ENCODE measurements at places on chromosomes 11 and 22.

DNA sequence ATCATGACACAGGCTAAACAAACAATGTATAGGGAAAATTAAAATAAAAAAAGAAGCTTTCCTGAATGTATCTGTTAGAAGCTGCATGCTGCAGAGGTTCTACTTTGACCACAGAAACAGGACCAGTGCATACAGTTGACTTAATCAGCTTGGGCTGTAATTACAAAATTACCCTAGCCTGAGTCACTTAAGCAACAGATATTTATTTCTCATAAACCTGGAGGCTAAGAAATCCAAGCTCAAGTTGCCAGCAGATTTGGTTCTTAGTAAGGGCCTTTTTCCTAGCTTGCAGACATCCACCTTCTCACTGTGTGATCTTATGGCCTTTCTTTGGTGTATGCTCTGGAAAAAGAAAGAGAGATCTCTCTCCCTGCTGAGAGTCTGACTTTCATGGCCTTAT is 946.5 kb upstream of the RAG2 start:
- DNase-seq: no peak

- DNase-seq: no peak
Observed at GRCh38 chr22:30362651-30363281, 6.0 kb downstream of the CCDC157 start.

DNA sequence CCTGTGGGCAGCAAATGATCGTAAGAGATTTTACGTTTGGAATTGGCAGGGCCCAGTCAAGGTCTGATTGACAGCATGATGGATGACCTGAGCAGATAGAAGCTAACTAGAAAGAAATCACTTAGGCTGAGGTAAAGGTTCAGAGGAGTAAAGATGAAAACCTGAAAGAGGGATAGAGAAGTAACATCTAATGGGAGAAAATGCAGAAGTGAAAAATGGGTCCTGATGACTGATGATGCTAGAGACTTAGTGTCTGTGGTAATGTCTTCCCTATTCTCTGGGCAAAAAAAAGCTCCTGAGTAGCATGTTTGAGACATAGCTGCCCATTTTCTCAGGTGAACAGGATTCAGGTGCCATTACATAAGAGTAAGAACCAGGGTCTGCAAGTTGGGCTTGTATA is 628.8 kb upstream of the ANO5 start:
- DNase-seq: no peak

GRCh38 chr11:13355191-13355590 is 77.6 kb downstream of the BMAL1 start:
- no peak for DNase-seq

- DNase-seq: no peak
Observed at GRCh38 chr11:36339888-36340287, 43.8 kb downstream of the PRR5L start.

DNA sequence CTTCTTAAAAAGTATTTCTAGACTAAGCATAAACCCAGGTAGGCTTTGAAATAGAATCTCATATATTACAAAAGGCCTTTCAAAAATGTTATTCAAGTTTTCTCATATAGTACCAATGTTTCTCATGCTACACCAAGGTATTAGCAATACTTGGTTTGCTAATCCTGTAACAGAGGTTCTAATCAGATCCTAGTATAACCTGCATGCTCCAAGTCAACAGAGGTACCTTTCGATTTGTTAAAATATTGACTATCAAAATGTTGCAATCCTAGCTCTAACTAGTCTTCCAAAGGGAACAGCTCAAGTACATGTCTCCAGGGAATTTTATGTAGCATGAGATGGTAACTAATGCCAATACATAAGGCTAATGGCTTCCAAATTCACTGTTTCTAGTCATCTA is 98.1 kb upstream of the APOA1 start:
- no peak for DNase-seq

GRCh38 chr11:72012091-72012630 is 13.5 kb downstream of the IL18BP start:
- no peak for DNase-seq

GRCh38 chr22:38452373-38453065 is 2.5 kb downstream of the KCNJ4 start:
- DNase-seq: no peak

DNA sequence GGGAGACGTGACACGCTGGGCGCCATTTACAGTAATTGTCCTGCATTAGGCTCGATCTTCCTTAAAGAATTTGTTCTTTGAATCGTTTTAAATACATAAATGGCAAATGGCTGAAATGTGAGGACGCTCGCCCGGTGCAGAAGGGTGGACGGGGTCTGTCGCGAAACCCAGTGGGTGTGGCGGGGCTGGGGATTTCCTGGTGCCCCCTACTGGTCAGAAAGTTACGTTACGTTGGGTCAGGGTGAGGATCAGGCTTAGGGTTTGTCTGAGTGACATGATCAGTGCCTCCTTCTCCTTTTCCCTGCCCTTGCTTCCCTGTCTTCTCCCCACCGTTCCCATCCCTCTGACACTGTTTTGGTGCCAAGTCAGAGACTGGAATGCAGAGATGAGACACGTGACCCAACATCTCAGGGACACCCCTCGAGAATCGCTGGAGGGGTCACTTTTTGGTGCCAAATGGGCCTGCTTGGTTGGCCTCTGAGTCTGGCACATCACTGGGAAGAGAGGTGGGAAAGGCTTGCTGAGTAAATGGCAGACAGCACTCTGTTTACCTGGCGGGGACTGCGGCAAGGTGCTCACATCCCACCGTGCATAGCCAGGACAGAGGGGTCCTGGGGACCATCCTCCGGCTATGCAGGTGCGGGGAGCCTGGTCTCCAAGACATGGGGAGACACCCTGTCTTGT is 1107.6 kb downstream of the BRD1 start:
- no peak for DNase-seq

- peak; percentile 55 for DNase-seq
Observed at GRCh38 chr11:17277024-17277584, 565 bp downstream of the NUCB2 start.

- DNase-seq: no peak
Observed at GRCh38 chr11:35167426-35167954, 28.5 kb downstream of the CD44 start.

DNA sequence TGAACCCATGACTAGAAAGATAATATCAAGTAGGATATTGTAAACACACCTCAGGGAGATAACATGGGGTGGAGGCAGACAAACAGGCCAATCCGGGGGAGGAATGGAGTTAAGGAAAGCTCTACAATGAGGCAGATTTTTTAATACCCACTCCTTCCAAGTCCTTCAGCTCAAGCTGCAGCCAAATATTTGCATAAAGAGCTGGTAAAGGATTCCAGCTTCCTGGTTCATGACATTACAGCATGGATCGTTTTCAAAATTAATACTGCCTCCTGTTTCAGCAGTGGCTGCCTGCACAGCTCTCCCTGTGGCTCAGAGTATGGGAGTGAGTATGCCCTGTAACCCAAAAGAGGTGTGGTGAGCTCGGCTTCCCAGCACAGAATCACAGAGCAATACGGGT is 5.1 kb downstream of the POU2AF3 start:
- no peak for DNase-seq

- no peak for DNase-seq
Observed at GRCh38 chr22:26579331-26579886, 10.5 kb downstream of the TPST2 start.

DNA sequence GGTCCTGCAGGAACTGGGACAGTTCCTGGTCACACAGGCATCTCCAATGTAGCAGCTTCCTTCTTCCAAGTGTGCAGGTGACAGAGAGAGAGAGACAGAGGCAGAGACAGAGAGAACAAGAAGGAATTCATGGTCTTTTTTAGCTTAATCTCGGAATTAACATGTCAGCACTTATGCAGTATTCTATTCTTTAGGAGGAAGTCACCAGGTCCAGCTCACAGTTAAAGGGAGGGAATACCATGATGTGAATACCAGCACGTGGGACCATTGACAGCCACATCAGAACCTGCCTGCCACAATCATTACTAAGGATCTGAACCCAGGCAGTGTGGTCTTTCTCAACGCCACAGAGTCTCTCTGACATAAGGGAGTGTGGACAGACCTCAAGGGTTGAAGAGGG is 341.6 kb downstream of the MN1 start:
- DNase-seq: no peak

- peak; percentile 69 for DNase-seq
Observed at GRCh38 chr11:65780770-65781151, at the start of gene AP5B1. Gene AP5B1, minus strand, starts transcription at chr11:65780976. Its CDS starts 385 bp downstream, at chr11:65780591.

DNA sequence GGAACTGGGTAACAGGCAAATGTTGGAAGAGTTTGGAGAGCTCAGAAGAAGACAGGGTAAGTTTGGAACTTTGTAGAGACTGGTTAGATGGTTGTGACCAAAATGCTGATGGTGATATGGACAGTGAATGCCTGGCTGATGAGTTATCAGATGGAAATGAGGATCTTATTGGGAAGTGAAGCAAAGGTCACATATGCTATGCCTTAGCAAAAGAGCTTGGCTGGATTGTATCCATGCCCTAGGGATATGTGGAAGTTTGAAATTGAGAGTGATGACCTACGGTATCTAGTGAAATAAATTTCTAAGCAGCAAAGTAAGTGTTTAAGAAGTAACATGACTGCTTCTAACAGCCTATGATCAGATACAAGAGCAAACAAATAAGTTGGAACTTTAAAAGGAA is 17.8 kb downstream of the BBOX1 start:
- no peak for DNase-seq

DNA sequence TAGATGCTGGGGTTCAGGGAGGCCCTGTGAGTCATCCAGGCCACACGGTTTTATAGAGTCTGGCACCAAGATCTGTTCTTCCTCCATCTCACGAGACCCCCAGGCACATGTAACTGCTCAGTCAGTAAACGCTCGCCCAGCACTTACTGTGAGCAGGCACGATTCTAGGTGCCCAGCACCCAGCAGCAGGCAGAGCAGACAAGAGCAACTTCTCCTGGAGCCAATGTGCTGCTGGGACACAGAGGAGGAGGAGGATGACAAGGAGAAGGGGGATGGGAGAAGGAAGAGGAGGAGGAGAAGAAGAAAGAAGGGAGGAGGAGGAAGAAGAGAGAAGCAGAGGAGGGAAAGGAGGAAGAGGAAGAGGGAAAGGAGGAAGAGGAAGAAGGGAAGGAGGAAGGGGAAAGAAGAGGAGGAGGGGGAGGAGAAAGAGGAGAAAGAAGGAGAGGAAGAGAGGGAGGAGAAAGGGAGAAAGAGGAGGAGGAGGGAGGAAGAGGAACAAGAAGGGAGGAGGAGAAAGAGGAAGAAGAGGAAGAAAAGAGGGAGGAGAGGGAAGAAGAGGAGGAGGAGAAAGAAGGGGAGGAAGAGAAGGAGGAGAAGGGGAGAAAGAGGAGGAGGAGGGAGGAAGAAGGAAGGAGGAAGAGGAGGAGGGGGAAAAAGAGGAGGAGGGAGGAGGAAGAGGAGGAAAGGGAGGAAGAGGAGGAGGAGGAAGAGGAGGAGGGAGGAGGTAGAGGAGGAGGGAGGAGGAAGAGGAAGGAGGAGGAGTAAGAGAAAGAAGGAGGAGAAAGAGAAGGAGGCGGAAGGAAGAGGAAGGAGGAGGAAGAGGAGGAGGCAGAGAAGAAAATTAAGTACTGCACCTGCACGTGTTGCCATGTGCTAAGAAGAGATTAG is 77.6 kb upstream of the RTL6 start:
- DNase-seq: no peak

DNA sequence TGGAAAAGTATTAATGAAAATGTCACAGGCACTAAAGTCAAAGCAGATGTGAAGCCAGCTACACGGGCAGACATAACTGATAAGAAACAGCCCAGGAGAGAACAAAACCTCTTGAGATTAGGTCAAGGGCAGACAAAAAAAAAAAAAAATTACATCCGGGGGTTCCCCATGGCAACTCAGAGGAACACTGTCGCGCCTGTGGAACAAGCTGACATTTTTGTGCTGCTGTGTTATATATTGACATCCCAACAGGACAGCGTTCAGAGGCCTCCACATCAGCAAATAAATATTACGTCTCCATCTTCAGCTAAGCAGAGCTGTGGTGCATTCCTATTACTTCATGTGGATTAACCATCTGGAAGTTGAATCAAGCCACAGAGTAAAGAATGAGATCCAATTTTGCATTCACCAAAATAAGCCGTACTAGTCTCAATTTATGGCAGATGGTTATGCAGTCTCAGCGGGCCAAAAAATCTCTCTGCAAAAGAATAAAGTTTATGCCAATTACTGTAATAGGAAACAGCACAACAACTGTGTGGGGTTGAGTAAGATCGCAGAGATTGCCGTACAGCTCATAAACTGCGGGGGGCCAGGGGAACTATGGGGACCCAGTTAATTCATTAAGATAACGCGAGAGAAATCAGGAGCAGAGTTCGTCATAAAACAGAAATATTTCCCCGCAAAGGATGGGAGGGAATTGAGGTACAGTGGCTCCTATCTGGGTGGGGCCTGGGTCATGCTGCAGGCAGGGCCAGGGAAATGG is 41.3 kb upstream of the MN1 start:
- no peak for DNase-seq

DNA sequence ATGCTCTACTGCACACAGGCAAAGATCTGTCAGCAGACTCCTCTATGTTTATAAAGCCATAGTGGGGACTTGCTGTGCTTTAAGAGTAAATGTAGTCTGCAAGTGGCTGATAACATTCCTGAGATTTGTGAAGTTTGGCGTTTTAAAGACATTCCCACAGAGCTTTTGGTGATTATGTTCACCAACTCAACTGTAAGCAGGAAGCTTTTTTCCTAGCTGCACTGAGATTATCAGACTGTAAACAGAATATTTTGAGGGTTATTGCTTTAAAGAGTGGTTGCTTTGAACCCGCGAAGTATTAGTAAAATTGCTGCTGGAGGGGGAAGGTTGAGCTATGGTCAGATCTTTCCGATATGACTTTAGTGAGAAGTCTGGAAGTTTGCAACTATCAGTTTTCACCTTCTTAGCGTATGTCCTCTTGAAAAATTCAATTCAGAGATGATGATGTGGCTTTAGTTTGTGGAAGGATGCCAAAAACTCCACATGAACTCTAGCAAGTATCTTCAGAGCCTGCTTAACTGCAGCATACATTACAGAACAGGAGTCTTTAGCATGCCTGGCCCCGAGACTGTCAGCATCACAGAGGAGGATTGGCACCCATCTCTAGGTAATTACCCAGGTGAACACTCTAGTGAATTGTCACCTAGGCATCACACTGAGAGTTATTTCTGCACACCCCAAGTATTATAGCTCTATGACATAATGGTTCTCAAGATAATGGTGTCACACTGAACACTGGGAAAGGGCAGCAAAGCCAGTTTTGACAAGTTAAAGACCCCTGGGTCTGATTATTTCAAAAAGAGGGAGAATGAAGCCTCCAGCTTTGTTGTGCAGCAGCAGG is 89.9 kb downstream of the MTNR1B start:
- no peak for DNase-seq

DNA sequence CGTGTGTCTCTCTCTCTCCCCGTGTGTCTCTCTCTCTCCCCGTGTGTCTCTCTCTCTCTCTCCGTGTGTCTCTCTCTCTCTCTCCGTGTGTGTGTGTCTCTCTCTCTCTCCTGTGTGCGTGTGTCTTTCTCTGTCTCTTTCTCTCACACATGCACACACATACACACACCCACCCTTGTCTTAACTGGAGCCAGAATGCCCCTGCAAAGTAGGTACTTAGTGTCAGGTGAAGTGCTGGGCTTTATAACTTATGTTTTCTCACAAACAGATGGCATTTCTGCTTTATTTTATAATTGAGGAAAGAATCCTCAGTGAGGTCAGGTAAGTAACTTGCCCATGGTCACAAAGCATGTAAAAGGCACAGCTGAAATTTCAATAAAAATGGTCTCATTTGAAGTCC is 106.0 kb downstream of the CSNK2A3 start:
- no peak for DNase-seq

All from ACHN (cell line).